Stimulated activated CD4-positive, alpha-beta T cell treated with anti-CD3 and anti-CD28 coated beads, Interleukin-4, amount 100 ng/mL, for 4 hours (primary cell): ENCODE measurements at places on chromosomes 2 and 18.

GRCh38 chr2:17805166-17805565, 11.1 kb upstream of the MSGN1 start:
- DNase-seq = no peak

DNA sequence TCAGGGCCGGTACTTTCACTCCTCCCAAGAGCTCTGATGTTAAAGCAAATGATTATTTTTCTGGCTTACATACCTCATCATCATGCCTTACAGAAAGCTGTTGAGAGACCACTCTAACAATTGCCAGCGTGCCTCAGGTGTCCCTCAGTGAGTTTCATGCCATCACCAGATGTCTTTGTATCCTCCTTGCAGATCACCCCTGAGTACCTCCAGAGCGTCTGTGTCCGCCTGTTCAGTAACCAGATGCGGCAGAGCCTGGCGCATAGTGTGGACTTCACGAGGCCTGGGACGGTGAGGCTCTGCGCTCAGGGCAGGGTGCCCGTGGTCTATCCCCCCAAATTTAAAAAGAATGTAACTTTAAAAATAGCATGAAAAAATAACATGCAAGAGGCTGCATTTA, 41.3 kb downstream of the ARMC9 start:
- no peak for DNase-seq

DNA sequence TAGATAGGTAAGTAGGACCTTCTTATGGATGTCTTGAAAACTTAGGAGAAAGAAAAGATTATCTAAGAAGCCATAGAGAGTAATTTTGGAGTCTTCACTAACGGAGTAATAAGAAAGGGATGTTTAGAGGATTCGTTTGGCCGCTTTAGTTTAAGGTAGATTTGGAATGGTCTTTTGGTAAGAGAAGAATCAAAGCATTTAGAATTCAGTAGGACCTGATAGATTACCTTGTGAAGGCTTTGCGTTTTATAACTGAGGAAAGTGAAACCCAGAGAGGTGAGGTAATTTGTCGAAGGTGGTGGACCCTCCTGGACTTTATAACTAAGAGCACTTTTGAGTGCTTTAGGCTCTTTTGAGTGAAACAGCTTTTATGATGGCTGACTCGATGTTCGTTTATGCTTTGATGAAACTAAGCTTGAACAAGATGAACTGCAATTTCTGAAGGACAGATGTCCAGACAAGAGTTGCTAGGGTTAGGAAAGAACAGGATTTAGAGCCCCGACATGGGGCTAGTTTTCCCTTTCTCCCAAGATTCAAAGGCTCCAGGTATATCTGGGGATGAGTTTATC, 1.3 kb downstream of the MYL12B start:
- DNase-seq = no peak

DNA sequence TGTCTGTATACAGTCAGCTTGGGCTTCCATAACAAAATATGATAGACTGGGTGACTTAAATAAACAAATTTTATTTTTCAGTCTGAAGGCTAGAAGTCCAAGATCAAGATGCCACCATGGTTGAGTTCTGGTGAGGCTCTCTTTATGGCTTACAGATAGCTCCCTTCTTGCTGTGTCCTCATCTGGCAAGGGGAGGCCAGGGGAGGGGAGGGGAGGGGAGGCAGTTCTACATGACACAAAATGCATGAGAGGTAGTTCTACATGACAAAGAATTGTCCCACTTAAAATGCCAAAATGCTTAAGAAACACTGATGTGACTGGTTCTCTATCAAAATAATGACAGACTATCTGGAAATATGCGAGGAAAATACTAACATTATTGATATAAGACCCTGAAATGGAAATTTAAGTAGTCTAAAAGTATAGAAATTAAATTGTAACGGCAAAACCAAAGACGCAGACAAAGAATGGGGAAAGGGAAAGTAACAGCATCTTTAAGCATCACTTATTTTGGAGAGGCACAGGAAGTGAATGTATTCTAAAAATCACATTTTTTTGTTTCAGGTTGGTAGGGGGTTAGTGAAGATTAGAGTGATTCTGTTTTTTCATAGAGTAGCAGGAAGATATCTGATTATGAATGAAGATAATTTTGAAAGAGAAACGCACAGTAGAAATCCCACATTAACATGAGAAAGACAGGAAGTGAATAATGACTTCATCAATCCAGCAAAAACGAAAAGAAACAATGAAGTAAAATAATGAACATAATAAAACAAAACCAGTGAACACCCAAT, 131.4 kb downstream of the STRN start:
- no peak for DNase-seq

DNA sequence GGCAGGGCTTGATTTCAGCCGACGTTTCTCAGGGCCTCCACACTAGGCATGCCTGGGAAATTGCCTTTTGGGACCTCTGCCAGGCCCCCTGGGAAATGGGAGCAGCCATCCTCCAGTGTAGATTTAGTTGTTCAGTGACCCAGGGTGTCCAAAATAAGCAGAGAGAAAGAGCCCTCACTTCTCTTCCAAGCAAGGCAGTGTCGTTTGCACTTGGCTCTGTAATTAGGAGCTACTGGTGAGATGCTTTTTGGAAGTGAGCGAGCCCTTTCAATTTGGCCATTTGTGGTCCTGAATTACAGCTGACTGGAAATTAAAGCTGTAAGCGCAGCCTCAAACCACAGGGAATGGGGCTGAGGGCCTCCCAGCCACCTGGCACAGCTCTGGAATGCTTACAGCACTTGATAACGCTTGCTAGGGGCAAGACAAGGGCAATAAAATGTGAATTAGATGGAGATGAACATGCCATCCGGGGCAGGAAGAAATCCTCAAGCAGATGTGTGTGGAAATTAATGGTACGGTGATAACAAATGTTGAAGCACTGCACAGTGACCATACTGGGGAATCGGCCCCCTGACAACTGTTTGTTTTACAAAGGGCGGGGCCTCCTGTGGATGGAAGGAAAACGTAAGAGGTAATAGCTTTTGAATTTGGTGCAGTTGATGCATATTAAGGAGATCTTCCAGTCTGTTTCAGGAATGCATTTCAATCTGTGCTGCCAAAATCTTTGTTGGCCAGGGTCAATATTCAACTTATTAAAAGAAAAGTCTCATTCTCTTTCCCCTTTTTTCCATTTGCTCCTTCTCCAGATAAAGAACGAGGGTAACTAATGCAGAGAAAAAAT, 173.1 kb downstream of the UXS1 start:
- no peak for DNase-seq

DNA sequence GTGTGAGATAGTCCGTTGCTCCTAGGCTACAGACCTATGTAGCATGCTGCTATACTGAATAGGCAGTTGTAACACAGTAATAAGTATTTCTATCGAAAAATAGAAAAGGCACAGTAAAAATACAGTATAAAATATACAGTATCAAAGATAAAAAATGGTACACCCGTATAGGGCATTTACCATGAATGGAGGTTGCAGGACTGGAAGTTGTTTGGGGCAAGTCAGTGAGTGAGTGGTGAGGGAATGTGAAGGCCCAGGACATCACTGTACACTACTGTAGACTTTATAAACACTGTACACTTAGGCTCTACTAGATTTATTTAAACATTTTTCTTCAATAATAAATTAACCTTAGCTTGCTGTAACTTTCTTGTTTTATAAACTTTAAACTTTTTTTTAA, 3.5 kb downstream of the MAP3K20 start:
- no peak for DNase-seq

DNA sequence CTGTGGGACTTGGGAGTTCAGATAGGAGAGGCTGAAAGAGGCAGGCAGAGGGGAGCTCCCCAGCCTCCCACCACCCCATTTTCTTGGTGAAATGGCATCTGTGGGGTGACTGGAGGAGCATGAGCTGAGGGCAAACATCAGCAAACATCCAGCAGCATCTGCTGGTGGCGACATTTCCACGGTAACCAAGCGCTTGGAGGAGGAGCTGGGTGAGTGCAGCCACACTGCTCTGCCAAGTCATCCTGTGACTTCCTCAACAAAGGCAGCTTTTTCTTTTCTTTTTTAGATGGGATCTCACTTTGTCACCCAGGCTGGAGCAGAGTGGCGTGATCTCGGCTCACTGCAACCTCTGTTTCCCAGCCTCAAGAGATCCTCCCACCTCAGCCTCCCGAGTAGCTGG, 5.6 kb downstream of the TXNL4A start:
- DNase-seq = no peak

DNA sequence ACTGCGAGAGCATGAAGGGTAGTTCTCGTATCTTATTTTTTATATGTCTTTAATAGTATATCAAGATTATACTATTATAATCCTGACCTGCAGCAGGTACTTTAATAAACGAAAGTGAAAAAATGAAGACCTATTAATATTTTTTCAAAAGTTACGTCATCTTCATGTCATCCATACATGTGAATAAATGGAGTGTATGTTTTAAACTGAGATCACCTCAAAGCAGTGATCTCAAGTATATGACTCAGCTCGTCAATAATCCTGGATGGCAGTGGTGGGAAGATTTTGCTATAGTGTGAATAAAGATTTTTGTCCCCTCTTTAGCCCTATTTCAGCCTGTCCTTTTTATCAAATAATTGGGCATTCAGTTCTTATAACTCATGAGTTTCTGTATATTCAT, 166.3 kb upstream of the FBXO11 start:
- no peak for DNase-seq

DNA sequence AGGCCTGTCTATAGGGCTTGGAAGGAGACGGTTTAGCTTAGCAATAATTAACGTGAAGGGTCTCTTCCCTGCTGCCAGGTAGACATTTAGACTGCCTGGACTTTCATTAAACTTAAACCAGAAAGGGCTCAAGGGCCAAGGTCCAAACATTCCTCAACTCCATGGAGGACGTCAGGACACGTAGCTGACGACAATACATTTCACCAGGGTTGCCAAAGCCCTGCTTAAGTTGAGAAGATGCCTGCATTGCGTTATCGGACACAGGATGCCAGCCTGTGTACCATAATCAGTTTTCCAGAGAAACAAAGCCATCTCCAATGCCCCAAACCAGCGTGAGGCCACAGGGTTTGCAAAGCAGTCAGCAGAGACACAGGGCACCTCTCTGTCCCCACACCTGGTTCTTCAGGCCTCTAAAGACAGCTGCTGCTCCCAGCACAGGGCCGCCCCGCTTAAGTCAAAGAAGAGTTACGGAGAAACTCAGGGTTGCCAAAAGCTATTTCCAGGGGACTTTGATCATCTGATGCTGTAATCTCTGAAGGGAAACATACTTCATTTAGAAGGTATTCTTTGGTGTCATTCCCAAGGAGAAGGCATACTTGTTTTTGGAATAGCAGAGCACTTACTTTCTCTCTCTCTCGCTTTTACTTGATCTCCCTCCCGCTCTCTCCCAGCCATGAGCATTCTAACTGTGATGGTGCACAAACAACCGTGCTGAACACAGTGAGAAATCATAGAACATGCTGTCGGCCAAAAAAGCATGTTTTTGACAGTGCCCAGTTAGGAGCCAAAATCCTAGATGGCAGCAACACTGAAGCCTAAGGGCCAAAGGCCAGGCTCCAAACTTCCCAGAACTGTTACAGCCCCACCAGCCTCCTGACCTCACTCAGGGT, 46.0 kb downstream of the TTC32 start:
- no peak for DNase-seq

GRCh38 chr2:100107906-100108647, 34.3 kb downstream of the AFF3 start:
- DNase-seq = no peak

DNA sequence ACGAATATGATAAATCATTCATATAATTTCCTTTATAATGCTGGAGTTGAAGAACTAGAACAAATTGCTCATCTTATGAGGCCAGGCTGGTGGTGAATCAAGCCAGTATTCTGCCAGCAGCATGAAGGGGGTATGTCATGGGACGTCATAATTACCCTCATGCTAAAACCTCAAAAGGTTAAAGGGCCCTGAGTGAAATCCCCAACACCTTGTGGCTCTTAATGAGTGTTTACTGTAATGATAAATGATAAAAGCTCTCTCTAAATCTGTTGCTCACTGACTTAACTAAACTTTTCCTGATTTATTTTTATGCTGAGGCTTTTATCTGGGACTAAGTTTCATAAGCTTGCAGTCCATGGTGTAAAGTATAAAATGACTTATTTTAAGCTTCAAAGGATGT, 18.3 kb upstream of the NEDD4L start:
- no peak for DNase-seq

- no peak for DNase-seq
These were observed 122.5 kb downstream of the ASXL3 start for GRCh38 chr18:33700513-33700976.

DNA sequence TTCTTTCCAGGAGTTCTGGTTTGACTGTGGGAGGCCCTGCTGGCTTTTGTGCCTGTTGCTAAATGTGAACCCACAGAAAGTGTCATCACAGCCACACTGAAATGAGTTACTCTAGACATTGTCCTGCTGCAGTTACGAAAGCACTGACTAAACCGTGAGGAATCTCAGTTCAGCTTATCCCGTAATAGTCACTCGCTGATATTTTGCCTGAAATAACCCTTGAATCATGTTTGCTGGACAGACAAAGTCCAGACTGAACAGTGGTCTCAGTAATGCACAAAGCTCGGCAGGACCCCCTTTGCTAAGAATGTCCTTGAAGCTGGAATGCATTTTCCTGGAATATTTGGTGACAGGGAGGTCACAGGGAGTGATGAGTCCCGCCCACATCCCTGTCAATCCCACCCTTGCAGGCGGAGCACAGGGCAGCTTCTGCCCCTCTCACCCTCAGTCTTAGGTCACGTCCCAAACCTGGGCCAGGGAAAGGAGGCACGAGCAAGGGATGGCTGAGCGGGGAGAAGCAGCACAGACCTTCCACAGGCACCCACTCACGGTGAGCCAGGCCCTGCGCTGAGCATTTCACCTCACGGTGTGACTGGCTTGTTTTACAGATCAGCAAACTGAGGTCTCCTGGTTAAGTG, 53.4 kb downstream of the ADI1 start:
- no peak for DNase-seq

GRCh38 chr18:5646739-5647138, 102.9 kb upstream of the EPB41L3 start:
- no peak for DNase-seq

DNA sequence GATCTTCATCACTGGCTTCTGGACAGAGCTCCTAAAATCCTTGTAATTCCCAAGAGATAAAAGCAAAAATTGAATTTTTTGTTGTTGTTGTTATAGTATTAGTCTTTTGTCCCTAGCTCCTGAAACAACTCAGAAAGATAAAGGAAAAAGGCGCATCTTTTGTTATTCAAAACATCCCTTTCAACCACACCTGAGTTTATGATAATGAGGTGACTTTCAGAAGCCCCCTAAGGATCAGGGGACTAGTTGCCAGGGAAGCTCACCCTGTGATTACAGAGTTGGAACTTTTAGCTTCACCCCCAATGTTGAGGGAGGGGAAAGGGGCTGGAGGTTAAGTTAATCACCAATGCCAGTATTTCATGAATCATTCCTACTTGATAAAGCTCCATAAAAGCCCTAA, 10.3 kb upstream of the CERKL start:
- DNase-seq = no peak

GRCh38 chr2:66185497-66186054, 249.3 kb upstream of the MEIS1 start:
- no peak for DNase-seq

DNA sequence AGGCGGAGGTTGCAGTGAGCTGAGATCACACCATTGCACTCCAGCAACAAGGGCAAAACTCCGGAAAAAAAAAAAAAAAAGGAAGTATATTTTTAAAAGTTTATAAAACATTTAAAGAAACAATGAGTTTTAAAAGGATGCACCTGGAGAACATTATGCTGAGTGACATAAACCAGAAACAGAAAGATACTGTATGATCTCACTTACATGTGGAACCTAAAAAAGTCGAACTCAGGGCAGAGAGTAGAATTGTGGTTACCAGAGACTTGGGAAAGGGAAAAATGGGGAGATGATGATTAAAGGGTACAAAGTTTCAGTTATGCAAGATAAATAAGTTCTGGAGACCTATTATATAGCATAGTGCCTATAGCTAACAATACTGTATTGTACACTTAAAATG, 52.8 kb upstream of the RTN4 start:
- DNase-seq = no peak

GRCh38 chr2:49359721-49360406, 205.5 kb upstream of the FSHR start:
- no peak for DNase-seq
